ENCODE measurements at places on chromosomes 12 and 14.

GRCh38 chr14:64279704-64280668 lies 14.2 kb downstream of the ESR2 start:
- no peak for DNase-seq

- peak; percentile 31 for DNase-seq
Measured at GRCh38 chr14:98704441-98704840, 567.6 kb downstream of the BCL11B start.

DNA sequence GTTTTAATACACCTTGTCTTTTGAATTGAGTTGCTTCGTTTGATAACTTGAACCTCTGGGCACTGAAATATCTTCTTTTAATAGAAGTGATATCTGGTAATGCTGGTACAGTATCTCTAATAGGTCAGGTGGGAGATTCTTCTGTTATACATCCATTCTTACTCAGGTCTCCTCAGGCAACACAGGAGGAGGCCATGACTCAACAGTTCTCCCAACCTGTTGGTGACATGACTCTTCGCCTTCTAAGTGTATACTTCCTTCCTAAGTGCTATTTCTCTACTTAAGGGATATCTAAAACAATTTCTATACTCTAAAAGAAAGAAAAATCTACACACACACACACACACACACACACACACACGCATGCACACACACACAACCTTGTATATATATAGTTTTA lies 509.1 kb downstream of the PCNX1 start:
- DNase-seq: no peak

GRCh38 chr12:53523131-53523530 lies 15.8 kb upstream of the NPFF start:
- DNase-seq: no peak

GRCh38 chr12:106284358-106285105 lies 18.0 kb upstream of the TCP11L2 start:
- DNase-seq: no peak

DNA sequence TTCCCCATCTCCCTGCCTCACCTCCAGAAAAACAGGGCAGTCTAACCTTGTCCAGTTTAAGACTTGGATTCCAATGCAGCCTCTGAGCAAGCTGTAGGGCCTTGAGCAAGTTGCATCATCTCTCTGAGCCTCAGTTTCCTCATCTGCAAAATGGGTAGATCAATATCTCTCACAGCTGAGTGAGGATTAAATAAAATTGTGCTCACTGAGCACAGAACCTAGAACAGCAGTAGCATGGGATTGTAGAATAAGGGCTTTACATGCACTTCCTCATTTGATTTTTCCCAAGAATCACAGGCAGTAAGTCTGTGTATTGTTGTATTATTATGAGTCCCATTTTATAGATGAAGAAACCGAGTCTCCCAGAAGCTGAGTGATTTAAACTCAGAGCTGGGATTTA lies 2.0 kb downstream of the DTX1 start:
- no peak for DNase-seq

DNA sequence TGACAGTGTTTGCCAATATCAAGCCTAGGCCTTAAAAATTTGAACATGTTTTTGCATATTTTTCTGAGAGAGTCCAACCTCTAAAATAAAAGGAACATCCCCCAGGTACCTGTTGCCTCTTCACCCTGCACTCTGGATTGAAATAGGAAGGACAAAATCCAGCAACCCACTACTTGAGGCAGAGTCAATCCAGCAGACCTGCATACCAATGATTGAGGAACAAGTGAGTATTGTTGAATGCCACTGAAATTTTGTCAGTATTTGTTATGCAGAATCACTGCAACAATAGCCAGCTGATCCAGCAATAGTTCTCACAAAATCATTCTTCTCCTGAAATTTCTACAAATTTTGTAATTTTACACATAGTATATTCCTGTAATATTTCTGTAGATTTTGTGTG lies 460.6 kb upstream of the FOXG1 start:
- DNase-seq: no peak

DNA sequence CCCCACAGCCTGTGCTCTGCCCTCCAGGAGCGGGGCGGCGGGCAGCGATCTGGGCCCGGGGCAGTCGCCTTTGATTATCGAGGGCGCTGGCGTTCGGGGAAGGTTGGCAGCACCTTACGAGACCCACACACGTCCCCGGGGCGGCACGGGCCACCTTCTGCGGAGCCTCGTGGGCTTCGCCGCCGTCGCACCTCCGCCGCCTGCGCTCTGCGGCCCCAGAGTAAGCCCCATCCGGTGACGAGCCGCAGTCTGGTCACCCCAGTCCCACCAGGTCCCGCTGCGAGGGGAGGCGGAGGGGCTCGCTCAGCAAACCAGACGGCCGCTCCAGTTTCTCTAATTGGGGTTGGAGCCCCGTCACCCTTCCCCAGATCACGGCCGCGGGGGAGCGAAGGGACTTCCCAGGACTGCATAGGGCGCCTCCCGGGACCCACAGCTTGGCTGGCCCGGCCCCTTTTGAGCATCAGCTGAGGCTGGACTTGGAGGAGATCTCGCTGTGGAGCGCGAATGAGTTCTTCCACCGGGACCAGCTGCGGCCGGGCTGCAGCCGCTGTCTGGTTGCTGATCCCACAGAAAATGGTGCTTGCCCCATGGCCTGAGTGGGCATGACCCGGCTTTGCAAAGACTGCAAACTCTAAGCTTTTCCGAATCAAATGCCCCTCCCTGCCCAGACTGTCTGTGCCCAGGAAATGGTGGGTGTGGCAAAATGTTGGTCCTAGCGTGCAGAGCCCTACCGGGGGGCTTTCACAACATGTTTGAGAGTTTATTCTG lies 560 bp downstream of the LGALS3 start:
- peak; percentile 53 for DNase-seq

- no peak for DNase-seq
Measured at GRCh38 chr14:63027719-63028118, 17.5 kb downstream of the KCNH5 start.

DNA sequence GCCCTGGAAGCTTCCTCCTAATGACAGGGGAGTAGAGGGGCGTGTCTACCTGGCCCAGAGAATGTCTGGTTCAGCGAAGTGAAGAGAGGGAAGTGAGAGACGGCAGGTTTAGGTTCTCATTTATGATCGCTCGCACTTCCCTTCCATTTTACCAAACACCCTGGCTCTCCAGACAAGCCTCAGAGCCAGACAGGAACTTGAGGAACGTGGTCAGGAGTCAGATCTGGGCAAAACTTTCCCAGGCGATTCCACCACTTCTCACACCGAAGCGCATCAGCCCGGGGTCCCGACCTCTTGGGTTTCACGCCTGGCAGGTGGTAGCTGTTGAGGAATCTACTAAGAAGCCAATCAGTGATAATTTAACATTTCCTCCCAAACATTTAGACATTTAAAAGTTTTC lies 21.3 kb downstream of the ACTN1 start:
- DNase-seq: no peak

- no peak for DNase-seq
Measured at GRCh38 chr12:17076028-17076744, 470.2 kb upstream of the LMO3 start.

DNA sequence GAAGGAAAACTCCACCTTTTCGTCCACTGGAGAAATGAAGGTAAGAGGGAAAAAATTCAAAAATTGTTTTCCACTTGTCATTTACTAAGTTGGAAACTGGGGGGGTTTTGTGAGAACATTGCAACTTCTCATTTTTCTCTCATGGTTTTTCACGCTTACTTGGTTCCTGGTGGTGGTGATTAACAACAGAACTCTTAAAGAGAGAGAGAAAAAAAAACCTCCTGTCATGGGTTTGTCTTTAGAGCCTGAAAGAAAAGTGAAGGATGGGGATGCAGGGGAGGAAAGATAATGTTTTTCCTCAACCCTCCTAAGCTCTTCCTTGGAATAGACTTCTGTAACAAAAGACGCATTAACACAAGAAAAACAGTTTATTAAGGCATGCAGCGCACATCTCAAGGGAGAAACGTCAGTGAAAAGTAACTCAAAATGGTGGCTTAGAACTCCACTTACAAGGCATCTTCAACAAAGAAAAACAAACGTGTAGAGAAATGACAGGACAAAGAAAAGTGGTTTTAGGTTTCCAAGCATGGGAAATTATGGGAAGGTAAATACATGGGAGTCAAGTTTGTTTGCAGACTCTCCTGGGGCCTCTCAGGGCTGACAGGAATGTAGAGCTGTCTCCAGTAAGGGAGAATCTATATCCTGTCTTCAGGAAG lies 81.9 kb upstream of the ATF7IP start:
- no peak for DNase-seq

- no peak for DNase-seq
Measured at GRCh38 chr14:53772936-53773335, 183.7 kb downstream of the BMP4 start.

DNA sequence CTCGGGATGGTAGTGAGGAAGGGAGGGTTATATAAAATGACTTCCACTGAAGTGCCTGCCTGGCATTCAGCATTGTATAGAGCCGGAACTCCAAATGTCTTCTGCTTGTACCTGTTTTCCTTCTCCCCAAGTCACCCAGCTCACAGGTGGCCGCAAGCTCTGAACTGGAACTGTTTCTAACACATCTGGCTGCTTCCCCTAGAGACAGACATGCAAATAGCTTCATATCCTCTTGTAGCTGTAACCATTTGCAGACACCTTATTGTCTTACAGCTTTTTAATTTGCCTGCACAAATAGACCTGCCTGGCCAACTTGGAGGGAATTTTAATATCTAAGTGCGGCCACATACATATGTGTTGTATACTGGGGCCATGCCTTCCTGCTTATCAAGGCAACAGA lies 126.0 kb downstream of the CHST11 start:
- DNase-seq: no peak
